ENCODE measurements at places on chromosomes 12 and 14.

GRCh38 chr12:109288571-109288970 lies 20.5 kb downstream of the FOXN4 start:
- no peak for DNase-seq

- no peak for DNase-seq
These were observed 4.3 kb downstream of the PAPLN start for GRCh38 chr14:73241481-73242165.

DNA sequence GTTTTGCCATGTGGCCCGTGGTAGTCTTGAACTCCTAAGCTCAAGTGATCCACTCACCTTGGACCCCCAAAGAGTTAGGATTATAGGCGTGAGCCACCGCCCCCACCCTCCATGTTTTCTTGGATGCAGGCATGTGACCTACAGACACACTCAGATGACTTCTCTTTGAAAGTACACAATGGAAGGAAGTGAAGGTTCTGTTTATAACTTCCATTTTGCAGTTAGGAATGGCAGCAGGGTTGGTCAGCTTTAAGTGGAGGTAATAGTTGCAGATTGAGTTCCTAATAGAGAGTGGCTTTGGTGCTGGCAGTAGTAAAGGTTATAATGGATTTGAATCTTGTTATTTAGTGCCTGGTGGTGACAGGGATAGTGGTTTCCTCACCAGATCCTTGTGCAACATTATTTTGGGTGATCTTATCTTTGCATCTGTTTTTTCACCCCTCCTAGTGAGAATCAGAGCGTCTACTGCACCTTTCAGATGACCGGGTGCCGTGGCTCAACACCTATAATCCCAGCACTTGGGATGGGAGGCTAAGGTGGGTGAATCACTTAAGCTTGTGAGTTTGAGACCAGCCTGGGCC lies 15.3 kb downstream of the LARP4 start:
- no peak for DNase-seq

DNA sequence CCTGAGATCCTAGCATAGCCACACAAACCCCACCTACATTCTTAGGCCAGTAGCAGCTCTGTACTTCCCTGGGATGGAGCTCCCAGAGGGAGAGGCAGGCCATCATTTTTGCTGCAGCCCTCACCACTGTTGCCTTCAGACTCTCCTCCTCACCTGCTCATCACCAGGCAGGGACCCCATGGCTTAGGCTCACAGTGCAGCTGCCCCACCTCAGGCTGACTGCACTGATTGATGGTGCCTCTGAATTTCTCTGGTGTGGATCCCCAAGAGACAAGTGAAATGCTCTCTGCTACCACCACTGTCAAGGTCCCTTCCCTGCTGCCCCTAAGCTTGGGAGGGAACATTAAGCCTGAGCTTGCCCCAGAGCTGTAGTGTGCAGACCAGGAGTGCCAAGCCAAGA lies 76.2 kb downstream of the TMTC3 start:
- no peak for DNase-seq

- no peak for DNase-seq
These were observed 36.8 kb downstream of the ZFP36L1 start for GRCh38 chr14:68756000-68756481.

DNA sequence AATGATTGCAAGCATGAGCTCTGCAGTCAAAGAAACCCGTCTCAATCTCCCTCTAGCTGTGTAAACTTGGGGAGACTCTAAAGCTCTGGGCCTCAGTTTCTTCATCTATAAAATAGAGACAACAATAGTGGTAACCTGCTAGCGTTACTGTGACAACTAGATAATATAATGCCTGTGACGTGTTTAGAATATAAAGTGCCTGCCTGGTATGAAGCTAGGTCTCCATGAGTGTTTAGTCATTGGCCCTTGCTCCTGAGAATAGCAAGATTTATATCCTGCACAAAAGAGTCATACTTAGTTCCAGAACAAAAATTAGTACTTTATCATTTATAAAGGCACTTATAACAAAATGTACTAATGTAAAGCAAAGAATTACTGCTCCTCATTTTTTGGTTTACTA lies 8.8 kb upstream of the DCP1B start:
- no peak for DNase-seq

- no peak for DNase-seq
These were observed 2.5 kb upstream of the ATP2B1 start for GRCh38 chr12:89710873-89711750.

DNA sequence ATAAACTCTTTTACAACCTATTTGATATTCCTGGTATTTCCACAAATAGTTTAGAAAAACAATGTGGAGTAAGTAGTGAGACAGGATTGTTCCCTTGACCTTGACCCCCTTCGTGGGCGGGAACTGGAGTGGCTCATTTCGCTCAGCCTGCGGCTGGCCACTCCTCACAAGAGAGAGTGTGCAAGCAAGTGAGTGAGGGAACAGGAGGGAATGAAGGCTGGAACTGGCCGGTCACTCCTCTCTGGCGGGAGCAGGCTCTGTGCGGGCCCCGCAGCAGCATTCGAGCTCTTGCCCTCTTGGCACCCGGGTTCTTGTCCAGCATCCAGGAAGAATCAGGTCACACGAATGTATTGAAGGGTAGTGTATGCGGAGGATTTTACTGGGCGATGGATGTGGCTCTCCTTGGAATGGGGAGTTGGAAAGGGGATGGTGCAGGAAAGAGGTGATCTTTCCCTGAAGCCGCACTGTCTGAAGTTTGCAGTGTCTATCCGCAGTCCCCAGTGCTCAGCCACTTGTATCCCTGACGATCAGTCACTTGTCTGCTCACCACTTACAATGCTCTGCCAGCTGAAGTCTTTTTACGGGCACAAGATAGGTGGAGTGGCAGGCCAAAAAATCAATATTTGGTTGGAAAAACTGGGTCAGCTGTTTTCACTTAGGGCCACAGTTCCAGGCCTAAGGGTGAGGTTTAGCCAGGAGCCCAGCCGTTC lies 28.0 kb upstream of the TXNRD1 start:
- no peak for DNase-seq

- no peak for DNase-seq
These were observed 21.2 kb downstream of the CAND1 start for GRCh38 chr12:67290378-67290777.

DNA sequence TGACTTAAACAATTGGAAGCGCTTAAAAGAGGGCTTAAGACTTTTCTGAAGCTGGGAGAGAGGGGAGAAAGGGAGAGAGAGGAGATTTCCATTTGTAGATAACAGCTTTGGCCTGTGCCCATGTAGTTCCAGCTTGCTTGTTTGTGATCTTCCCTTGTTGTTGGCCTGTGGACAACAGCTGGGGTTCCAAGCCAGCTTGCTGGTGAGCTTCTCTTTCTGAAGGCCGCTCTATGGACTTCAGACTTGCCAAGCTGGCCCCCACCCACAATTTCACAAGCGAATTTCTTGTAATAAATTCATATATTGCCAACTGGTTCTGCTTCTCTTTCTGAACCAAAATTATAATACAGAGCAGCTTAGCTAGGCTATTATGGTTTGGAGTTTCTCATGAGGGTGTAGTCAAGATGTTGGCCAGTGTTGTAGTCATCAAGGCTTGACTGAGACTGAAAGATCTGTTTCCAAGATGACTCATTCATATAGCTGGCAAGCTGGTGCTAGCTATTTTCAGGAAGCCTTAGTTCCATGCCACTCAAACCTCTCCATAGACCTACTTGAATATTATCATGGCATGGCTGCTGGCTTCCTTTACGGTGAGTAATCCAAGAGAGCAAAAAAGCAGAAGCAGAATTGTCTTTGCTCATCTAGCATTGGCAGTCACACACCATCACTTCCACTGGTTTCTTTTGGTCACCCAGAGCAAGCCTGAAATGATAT lies 89.4 kb downstream of the ATP23 start:
- no peak for DNase-seq

DNA sequence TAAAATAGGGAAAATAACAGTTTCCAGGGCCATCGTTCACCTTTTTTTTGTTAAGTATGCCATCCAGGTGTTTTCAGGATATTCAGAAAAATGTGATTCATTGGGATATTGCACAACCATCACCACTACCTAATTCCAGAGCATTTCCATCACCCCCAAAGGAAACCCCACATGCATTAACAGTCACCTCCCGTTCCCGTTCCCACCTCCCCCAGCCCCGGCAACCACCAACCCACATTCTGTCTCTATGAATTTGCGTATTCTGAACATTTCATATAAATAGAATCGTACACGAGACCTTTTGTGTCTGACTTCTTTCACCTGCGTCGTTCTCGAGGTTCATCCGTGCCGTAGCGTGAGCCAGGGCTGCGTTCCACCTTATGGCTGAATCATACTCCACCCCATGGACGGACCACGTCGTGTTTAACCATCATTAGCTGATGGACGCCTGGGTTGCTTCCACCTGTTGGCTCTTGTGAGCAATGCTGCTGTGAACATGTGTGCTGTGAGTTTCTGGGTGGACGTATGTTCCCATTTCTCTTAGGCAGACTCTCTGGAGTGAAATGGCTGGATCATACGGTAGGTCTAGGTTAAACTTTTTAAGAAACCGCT lies 51.0 kb upstream of the NCOR2 start:
- DNase-seq, result no peak

DNA sequence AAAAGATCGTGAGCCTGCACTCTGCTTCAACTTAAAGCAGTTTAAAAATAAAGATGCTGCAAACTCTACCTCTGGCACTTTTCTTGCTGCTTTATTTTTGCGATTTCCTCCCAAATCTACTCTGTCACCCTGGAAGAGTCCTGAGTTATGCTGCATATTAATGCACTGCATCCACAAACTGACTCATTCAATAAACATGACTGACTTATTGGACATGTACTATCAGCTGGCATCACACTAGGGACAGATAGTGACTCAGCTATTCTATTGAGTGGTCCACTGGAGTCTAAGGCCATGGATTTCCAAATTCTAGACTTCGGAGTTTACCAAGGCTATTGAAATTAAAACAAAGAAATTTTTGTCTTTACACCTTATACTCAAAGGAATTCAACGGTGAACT lies 90.7 kb upstream of the PTPRR start:
- DNase-seq, result no peak

DNA sequence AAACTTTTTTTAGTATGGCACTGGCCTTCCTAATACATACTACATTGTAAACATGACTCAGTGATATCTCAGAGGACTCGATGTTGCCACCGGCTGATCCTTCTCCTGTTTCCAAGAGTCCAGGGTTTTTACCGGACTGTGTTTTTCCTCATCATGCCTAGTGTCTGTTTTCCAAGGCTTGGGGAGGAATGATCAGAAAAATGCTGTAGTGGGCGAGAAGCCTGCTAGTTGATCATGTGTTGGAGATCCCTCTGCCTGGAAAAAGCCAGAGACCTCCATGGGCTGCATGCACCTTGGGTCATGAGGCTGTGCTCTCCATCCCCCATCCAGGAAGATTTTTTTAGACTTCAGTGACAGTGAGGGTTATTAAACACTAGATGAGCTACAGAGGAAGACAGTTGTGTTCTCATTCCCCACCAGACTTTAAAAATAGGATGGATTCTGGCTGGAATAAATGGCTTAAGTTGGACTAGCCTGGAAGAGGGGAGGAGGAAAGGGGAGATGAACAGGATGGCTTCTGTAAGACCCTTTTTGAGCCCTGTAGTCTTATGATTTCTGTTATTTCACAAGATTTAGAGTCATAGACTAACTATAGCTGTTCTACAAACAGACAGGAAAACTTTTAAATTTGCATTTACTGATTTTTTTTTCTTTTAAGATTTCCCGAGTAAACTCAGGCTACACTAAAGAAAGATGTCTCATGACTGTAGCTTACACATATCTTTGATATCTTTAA lies 145.7 kb downstream of the SAMD4A start:
- no peak for DNase-seq

- DNase-seq, result no peak
These were observed 60.7 kb upstream of the PYGL start for GRCh38 chr14:51004801-51005526.

DNA sequence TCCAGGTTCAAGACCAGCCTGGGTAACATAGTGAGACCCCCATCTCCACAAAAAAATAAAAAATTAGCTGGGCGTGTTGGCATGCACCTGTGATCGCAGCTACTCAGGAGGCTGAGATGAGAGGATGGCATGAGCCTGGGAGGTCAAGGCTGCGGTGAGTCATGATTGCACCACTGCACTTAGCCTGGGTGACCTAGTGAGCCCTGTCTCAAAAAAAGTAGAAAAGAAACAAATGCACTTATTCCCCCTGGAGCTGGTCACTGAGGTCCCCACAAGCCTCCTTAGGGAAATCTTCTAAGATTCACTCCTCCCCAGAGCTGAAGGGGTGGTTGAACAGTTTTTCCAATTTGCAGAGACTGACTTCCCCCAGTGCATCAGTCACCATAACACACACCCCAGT lies 1.6 kb downstream of the CD9 start:
- no peak for DNase-seq

DNA sequence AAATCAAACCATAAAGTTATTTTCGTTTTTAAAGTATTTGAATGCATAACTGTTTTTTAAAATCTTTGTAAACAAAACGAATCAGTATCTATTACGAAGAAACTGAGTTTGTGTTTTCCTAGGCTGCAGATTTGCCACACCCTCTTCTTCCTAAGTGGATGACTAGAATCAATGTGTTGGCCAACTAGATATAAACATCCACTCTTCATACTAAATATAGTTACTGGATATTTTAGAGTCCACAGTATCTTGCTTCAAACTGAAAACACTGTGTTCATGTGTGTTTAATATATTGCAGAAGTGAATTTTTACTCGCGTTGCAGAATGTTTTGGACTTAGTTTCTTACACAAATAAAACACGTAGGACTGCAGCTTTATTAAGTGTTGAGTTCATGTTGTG lies 63.2 kb downstream of the KLHL28 start:
- DNase-seq, result no peak

GRCh38 chr12:26032290-26032689 lies 73.8 kb downstream of the RASSF8 start:
- no peak for DNase-seq

DNA sequence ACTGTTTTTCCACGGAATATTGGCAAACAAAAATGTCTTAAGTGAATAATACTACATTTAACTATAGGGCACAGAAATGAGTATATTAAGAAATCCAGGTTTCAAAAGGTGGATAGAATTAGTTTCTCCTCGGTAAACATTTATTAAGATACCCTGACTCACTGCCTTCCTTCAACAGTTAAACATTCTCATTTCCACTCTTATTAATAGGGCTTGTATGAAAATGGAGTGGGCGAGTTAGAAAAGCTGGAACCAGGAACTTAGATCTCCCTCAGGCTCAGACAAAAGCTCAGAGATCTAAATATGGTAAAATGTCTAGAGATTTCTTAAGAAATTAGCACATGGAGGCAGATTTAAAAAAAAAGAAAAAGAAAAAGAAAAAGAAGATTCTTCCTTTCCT lies 78.8 kb downstream of the RMST start:
- no peak for DNase-seq

GRCh38 chr12:19801941-19802340 lies 362.6 kb downstream of the AEBP2 start:
- no peak for DNase-seq

DNA sequence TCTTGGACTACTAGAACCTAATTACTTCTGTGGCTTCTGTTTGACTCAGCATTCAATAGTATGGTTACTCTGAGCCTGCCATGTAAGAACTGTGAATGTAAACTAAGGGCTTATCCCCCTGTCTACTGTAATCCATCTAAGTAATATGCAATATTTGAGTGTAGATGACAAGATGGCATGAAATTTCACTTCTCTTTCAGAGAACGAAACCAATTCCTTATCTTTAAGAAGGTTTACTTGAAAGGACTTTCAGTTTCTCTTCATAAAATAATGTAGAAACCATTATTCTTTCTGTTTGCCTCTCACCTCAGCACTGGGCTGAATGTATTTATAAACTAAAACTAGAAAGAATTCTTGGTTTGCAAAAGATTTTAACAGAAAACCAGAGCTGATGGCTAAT lies 60.4 kb upstream of the ARID2 start:
- DNase-seq, result peak; percentile 33

GRCh38 chr14:101947577-101947903 lies 16.8 kb upstream of the DYNC1H1 start:
- no peak for DNase-seq

- DNase-seq, result no peak
These were observed 47.9 kb downstream of the FGD6 start for GRCh38 chr12:95169368-95169767.
